Brain microvascular endothelial cell (primary cell): ENCODE measurements at places on chromosomes 6 and 20.

DNA sequence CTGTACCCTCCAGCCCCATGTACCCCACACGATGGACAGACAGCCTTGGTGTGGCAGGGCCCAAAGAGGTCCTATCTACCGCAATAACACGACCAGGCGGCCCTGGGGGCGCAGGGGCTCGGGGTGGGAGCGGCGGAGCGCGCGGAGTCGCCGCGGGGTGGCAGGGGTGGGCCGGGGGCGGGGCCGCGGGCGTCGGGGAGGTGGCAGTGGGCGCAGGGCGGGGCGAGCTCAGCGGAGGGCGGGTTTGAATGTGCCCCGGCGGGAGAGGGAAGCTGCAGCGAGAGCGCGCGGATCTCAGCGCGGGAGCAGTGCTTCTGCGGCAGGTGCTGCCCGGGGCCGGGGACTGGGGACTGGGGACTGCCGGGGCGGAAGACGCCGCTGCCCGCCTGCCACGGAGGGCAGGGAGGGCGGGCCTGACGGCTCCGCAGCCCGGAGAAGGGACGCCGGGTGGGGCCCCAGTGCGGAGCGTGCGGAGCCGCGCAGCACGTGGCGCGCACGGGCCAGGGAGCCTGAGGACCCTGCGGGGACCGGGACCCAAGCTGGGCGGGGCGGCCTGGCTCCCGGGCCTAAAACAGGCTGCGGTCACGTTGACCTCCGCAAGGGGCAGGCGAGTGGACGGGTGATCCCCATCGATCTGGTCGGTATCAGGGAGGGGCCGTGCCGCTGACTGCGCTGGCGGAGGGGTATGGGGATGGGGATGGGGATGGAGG, at the start of gene SLC29A1:
SLC29A1 (plus strand) TSS at position 277 of the 710 bp plus-strand sequence. CDS start 3,719 bp downstream, outside the sequence.
- DNase-seq = no peak

DNA sequence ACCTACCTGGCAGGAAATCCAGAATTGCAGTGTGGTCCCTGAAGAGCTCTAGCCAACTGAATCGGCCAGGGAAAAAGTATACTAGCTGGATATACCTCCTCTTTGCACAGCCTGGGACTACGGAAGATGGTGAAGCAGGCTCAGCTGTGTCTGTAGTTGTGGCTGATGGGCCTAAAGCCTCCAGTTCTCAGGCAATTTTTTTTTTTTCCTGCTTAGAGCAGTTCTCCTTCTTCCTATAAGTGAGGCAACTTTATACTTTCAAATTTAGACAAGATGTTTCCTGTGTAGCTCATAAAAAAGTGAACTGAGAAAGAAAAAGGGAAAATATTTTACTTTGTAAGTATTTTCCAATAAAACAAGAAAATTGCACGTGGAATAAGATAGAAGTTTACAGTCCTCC, 172.9 kb downstream of the CARMIL1 start:
- no peak for DNase-seq

GRCh38 chr6:11130605-11131004, 19.1 kb upstream of the ERVFRD-1 start:
- no peak for DNase-seq

DNA sequence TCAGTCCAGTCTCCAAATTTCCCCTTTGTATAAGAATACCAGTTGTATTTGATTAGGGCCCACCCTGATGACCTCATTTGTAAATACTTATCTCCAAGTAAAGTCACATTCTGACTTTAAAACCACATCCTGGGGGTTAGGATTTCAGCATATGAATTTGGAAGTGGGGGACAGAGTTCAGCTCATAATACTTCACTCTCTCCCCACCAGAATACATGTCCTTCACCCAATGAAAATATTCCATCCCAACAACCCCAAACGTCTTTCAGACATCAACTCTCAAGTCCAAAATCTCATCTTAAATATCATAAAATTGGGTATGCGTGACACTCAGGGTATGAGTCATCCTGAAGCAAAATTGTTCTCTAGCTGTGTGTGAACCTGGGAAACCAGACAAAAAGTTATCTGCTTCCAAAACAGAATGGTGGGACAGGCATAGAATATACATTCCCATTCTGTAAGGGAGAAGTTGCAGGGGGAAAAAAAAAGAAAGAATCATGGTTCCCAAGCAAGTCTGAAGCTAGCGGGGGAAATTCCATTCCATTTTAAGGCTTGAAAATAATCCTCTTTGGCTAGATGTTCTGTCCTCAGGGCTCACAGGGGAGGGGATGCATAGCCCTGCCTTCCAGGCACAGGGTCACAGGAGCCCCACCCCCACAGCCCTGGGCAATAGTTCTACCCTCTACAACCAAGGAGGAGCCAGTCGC, 113.9 kb downstream of the ADAT2 start:
- peak; percentile 81 for DNase-seq

DNA sequence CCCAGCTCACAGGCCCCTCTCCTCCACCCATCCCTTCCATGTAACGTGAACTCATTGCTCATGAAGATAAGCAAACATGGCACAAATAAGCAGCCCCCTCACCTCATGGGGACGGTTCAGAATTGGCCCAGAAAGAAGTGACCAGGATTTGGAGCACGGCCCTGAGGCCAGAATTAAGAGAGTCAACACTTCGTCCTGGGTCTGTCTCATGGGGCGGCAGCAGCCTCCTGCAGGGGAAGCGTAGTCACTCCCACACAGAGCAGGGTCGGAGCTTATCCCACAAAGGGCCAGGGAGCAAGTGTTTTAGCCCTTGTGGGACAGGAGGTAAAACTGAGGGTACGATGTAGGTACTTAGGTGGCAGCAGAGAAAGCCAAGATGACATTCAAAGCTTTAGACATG, 28.6 kb upstream of the DACT2 start:
- DNase-seq = no peak

DNA sequence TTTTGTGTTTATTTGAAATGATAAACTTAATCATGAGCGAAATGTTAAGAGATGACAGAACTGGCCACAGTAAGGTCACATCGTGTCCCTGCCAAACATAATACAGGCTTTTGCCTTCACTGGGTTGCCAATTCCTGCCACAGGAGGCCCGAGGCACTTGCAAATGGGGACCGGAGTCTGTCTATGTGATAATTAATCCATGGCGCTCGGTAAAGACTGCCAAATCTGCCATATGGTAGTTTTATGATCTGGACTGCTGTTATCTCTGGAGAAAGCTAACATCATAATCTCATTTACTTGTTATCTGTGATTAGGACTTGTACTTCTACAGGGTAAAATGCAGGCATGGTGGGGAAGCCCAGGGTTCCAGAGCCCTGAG, 170.5 kb upstream of the TSHZ2 start:
- no peak for DNase-seq

DNA sequence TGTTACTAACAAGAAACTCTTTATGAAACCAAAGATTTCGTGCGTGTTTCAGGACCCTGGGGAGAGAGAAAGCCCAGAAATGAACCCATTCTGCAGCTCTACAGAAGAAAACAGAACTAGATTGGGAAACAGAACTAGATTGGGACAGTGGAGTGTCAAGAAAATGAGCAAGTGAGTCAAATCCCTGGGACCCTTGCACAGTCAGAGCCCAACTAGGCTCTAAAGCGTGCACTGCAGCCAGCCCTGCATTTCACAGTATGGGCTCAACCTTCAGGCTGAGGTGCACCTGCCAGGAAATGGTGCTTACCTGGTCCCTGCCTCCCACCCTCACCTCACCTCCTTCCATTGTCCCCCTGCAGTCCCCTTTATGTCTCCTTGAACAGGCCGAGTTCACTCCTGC, 39.7 kb downstream of the BFSP1 start:
- DNase-seq = no peak

DNA sequence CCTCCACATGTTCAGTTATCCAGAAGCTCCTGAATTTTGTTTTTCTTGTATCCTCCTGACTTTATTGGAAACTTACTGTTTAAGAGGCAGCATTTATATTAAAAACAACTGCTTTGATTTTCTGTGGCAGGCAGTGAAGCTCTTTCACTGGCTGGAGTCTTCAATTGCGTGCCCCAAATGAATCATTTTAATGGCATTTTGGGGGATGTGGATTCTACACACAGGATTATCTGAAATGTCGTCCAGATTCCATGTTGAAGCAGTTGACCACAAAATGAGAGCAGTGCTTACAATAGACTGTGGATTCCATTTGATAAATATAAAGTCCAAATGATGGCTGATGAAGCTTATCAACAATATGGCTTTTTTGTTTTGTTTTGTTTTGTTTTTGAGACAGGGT, 41.0 kb upstream of the HIVEP1 start:
- peak; percentile 94 for DNase-seq

GRCh38 chr6:157746897-157747296, 76.1 kb upstream of the SNX9 start:
- no peak for DNase-seq

DNA sequence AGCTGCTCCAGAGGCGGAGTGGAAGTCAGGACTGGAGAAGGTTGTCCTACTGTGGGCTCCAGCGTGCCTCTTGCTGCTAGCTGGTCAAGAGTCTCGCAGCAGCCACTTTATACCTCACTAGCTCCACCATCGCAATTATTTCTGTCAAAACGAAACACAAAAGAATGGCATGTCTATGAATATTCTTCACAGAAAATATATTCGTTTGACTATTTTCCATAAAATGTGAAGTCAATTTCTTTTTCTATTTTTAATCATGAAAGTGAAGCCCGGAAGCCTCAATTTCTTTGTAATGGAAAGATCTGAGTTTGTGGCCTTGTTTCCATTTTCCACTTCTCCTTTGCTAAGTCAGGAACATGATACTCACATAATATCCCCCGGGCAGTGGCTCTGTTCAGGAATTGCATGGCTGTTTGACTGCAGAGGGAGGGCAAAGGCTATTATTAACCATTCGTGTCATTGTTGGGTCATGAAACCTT, 51.7 kb downstream of the DTD1 start:
- DNase-seq = no peak

GRCh38 chr20:33411242-33411641, 9.9 kb upstream of the CDK5RAP1 start:
- DNase-seq = no peak

DNA sequence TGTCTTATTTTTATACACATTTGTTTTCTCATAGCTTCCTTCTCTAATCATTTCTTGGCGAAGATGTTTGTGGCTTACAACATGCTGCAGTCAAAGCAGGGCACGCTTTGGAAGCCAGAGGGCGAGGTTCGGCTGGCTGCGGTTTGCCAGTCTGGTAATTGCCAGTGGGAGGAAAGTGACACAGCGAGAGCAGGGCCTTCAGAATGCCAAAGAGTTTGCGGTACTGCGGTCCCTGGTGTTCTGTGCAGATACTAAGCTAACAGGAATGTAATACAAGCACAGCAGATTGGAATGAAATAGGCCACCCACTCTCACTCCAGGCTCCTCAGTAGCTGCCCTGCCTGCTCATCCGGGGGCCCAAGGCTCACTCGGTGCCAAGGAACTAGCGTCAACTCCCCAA, 58.7 kb upstream of the TGM3 start:
- DNase-seq = peak; percentile 97

DNA sequence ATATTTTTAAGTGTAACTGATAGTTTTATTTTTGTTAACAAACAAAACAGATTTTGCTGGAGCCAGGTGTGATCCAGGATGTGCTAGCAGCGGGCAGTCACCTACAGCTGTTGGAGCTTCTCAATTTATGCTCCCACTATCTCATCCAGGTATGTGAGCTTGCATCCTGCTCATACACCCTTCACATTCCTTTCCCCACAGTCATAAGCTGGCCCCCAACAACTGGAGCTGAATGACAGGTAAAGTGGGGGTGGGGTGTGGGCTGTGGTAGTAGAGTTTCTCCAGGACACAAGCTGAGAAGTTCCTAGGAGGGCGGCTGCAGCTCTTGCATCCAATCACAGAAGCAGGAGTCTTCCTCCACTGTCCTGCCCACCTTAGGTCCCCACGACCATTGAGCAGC, 140.1 kb downstream of the KLHL32 start:
- no peak for DNase-seq

- DNase-seq = no peak
These were observed 31.6 kb downstream of the TUBB2B start for GRCh38 chr6:3195695-3196497.

- DNase-seq = no peak
These were observed 46.8 kb downstream of the RREB1 start for GRCh38 chr6:7154341-7155139.

DNA sequence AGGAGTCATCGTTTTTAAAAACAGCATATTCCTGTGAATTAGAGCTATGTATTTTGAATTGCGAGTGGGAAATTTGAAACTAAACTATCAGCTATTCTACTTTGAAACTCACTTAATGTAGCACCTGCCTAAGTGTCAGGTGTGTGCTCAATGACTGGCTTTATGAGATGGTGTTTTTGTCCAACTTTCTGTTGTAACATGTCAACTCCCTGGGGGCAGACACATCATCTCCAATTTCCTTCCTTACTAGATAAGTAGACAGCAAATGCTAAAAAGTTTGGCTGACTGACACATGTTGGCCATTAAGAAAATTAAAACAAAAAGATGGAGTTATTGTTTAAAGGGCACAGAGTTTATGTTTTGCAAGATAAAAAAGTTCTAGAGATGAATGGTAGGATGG, 226.9 kb downstream of the TFAP2B start:
- no peak for DNase-seq

DNA sequence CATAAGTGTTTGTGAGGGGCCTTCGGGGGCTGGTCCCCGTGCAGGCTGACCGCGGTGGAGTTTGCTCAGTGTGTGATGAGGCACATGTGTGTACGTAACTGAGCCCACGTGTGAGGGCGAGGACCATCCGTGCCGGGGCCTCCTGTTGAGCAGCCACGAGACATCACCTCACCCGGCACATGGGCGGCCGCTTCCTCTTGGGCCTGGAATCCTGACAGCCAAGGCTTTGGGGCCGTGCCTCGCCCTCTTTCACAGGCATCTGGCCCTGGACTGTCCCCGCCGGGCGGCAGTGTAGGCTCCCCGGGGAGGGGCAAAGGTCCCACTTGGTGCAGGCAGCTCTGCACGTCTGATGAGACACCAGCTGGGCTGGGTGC, 202.3 kb downstream of the DLL1 start:
- DNase-seq = no peak

GRCh38 chr6:6656287-6656686, 67.8 kb downstream of the LY86 start:
- DNase-seq = no peak

- DNase-seq = no peak
These were observed 57.8 kb downstream of the CARMIL1 start for GRCh38 chr6:25336996-25337395.

DNA sequence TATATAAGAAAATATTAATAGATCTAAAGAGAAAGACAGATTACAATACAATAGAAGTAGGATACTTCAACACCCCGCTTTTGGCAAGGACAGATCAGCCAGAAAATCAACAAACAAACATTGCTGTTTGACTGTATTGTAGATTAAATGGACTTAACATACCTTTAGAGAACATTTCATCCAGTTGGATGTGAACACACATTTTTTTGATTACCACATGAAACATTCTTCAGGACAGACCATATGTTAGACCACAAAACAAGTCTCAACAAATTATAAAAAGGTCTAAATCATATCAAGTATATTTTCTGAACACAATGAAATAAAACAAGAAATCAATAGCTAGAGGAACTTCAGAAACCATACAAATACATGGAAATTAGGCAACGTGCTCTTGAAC, 148.2 kb downstream of the TRMT11 start:
- no peak for DNase-seq

- no peak for DNase-seq
These were observed 12.5 kb downstream of the TRIM26 start for GRCh38 chr6:30200551-30201281.

- DNase-seq = no peak
These were observed 28.7 kb downstream of the ISM1 start for GRCh38 chr20:13249798-13250170.
